Activated T-cell treated with anti-CD3 and anti-CD28 coated beads, Interleukin-2, amount 50 U/mL, for 72 hours (primary cell): ENCODE measurements at places on chromosomes 6 and 20. TPM values are rescaled to one million over a fixed set of nuclear protein-coding genes. Genes with fewer than 3 reads are reported as not detected.

- no peaks in the 10 kb centered on the region for H3K36me3 ChIP-seq
- no peaks in the 10 kb centered on the region for H3K4me1 ChIP-seq
- H3K4me3 ChIP-seq, result no peak overlapping the region
These were observed 431.9 kb upstream of the GJE1 start for GRCh38 chr6:141700819-141701218.

GRCh38 chr20:675033-675452, 559 bp downstream of the SCRT2 start:
- no peaks in the 10 kb centered on the region for H3K36me3 ChIP-seq
- H3K27me3 ChIP-seq, result peaks cover 66% of the 10 kb centered on the region
- DNase-seq, result no peak
- H3K4me1 ChIP-seq, result peaks cover 7% of the 10 kb centered on the region
- H3K27ac ChIP-seq, result no peak overlapping the region

DNA sequence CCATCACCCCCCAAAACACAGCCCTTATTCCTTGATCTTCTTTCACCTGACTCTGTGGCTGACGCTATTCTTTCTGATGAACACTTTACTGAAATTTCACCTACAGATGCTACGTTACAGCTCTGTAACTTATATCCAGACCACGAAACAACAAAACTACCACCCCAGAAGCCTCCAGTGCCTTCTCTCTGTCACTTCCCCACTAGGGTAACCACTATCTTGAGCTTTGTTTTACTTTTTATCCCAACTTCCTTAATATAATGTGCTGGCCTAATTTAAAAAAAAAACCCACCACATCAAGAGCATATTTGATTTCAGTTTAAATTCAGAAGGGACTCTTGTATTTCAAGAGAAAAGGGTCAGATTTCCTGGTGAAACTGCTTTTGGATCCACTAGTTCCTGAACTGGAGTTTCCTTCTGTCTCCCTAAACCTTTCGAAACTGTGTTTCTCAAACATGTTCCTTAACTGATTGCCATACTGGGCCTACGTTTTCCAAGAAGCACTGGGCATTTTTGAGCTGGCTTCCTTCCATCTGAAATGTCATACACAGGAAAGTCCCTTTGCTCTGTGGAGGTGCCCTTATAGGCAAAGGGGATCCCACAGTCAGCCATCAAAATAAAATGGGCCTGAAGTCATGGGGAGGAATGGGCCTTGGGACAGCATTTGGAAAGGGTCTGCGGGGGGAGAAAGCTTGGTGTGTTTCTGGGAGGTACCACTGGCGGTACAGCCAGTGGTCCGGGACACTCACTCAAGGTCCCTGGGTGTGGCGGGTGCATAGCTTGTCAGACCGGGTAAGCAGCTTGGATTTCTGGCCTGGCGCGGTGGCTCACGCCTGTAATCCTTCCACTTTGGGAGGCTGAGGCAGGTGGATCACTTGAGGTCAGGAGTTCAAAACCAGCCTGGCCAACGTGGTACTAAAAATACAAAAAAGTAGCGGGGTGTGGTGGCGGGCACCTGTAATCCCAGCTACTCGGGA, 25.8 kb upstream of the RTF2 start:
- peak overlapping the region; percentile 82 for H3K27ac ChIP-seq
- H3K4me1 ChIP-seq, result peaks cover 50% of the 10 kb centered on the region
- DNase-seq, result no peak
- H3K4me3 ChIP-seq, result peak overlapping the region; percentile 34
- H3K27me3 ChIP-seq, result no peaks in the 10 kb centered on the region
- no peaks in the 10 kb centered on the region for H3K36me3 ChIP-seq

- H3K4me1 ChIP-seq, result no peaks in the 10 kb centered on the region
- H3K27me3 ChIP-seq, result no peaks in the 10 kb centered on the region
- H3K36me3 ChIP-seq, result no peaks in the 10 kb centered on the region
- H3K4me3 ChIP-seq, result no peak overlapping the region
These were observed 435.0 kb downstream of the HAO1 start for GRCh38 chr20:7505152-7505834.

GRCh38 chr20:48754292-48754691, 73.5 kb downstream of the PREX1 start:
- peaks cover 80% of the 10 kb centered on the region for H3K4me1 ChIP-seq
- H3K36me3 ChIP-seq, result peaks cover 20% of the 10 kb centered on the region
- no peak overlapping the region for H3K4me3 ChIP-seq
- no peak for DNase-seq

DNA sequence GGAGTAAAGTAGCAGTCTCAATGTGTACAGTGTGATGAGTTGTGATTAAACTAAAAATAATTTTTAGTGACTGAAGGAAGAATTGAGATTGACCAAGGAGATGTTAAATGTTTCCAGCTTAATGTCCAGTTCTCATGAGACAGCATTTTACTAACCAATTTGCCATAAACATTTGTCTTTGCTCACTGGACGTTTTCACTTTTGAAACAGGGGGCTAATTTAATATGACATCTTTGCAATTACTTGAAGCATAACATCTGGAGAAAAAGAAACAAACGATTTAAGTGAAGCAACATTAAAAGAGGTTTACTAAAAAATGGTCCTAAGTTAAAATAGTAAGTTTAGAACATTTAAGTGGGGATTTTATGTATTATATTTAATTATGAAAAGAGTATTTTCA, 443.8 kb downstream of the BCKDHB start:
- H3K4me3 ChIP-seq, result no peak overlapping the region
- H3K27ac ChIP-seq, result no peak overlapping the region
- no peaks in the 10 kb centered on the region for H3K36me3 ChIP-seq
- no peaks in the 10 kb centered on the region for H3K27me3 ChIP-seq

GRCh38 chr20:44097521-44098255, 89.3 kb downstream of the JPH2 start:
- peaks cover 32% of the 10 kb centered on the region for H3K27me3 ChIP-seq
- no peak overlapping the region for H3K27ac ChIP-seq
- no peaks in the 10 kb centered on the region for H3K36me3 ChIP-seq
- no peak overlapping the region for H3K4me3 ChIP-seq
- no peak for DNase-seq
- peaks cover 3% of the 10 kb centered on the region for H3K4me1 ChIP-seq

- no peak overlapping the region for H3K4me3 ChIP-seq
- no peak for DNase-seq
- peak overlapping the region; percentile 20 for H3K27ac ChIP-seq
These were observed 24.7 kb downstream of the PTGIS start for GRCh38 chr20:49543071-49543857.

DNA sequence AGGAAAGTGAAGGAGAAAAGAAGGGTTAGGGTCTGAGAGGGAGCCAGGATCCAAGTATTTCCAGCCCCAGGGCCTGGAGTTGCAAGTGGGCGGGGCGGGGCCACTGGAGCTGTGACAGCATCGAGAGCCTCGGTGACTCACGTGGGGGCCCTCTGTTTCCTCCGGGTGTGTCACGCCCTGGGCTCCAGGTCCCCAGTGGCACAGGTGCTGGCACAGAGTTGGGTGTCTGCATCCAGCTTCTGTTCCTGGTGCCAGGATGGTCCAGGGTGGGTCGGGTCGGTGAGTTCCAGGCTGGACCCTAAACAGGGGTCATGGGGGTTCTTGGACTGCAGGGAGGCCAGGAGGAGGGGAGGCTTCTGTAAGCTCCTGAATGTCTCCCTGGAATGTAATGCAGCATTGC, 16.7 kb downstream of the RAET1L start:
- peaks cover 71% of the 10 kb centered on the region for H3K27me3 ChIP-seq
- no peak overlapping the region for H3K27ac ChIP-seq
- H3K36me3 ChIP-seq, result no peaks in the 10 kb centered on the region
- DNase-seq, result peak; percentile 70
- H3K4me3 ChIP-seq, result no peak overlapping the region

DNA sequence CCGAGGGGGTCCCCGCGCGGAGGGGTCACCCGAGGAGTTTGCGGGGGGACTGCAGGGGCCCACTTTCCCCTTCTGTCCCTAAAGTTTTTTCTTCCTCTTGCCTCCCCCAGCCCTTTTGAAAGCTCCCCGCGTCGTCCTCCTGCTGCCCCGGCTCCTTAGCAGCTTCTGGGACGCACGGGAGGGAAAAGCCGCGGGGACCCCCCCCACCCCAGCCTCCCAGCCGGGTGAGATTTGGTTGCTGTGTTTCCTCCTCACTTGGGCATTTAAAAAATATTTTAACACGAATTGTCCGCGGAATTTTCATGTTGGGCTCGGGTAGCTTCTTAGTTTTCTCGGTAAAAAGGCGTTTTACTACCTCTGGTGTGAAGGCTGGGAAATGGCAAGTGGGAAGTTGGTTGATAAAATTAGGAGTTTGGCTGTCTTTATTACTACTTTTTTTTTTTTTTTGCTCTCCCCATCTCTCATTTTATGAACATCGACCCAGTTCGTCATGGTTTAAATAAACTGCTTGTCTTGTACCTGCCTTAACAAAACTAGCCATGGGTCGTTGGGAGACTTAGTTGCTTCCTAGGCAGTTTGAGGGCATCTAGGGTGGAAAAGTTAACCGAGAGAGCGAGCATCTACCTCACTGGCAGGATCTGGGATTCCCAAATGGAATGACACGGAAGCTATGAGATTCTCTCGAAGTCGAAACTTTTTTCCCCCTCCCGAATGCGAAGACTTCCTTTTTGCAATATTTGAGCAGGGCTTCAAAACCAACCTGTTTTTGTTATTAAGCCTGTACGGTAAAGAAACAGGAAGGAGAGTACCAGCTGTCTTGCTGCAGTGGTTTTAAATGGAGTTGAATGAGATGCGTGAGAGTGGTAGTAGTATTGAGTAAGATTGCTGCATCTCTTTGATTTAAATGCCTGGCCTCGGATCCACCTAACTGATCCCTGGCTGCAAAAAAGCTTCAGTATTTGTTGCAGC, 868 bp downstream of the NCOA3 start:
- peaks cover 10% of the 10 kb centered on the region for H3K36me3 ChIP-seq
- no peaks in the 10 kb centered on the region for H3K27me3 ChIP-seq
- peak overlapping the region; percentile 65 for H3K27ac ChIP-seq

DNA sequence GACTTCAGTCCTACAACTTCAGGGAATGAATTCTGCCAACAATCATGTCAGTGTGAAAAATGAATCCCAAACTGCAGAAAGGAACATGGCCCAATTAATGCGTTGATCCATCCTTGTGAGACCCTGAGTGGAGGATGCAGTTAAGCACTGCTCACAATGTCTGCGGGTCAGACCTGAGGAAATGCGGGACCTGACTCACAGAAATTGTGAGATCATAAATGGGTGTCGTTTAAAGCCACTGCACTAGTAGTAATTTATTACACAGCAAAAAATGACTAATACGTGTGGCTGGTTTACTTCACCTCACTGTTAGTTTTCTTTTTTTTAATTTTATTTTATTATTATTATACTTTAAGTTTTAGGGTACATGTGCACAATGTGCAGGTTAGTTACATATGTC, 505.0 kb downstream of the PRKN start:
- no peak overlapping the region for H3K4me3 ChIP-seq
- no peaks in the 10 kb centered on the region for H3K27me3 ChIP-seq
- no peaks in the 10 kb centered on the region for H3K36me3 ChIP-seq
- H3K27ac ChIP-seq, result no peak overlapping the region
- no peaks in the 10 kb centered on the region for H3K4me1 ChIP-seq

DNA sequence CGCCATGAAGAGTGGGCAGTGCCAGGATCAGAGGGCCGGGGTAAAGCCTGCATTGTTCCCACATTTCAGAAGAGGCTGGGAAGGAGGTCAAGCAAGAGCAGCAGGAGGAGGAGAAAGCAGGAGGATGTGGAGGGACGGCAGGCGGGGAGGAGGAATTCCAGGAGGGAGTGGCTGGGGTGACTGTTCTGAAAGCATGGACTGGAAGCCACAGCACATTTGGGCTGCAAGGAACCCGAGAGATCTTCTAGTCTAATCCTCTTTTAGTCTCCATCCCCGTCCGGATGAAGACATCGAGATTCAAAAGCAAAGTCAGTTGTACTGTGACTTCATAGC, 76.9 kb downstream of the FAM50B start:
- H3K27ac ChIP-seq, result no peak overlapping the region
- DNase-seq, result no peak
- H3K36me3 ChIP-seq, result no peaks in the 10 kb centered on the region
- H3K27me3 ChIP-seq, result peaks cover 13% of the 10 kb centered on the region
- no peaks in the 10 kb centered on the region for H3K4me1 ChIP-seq
- H3K4me3 ChIP-seq, result no peak overlapping the region

DNA sequence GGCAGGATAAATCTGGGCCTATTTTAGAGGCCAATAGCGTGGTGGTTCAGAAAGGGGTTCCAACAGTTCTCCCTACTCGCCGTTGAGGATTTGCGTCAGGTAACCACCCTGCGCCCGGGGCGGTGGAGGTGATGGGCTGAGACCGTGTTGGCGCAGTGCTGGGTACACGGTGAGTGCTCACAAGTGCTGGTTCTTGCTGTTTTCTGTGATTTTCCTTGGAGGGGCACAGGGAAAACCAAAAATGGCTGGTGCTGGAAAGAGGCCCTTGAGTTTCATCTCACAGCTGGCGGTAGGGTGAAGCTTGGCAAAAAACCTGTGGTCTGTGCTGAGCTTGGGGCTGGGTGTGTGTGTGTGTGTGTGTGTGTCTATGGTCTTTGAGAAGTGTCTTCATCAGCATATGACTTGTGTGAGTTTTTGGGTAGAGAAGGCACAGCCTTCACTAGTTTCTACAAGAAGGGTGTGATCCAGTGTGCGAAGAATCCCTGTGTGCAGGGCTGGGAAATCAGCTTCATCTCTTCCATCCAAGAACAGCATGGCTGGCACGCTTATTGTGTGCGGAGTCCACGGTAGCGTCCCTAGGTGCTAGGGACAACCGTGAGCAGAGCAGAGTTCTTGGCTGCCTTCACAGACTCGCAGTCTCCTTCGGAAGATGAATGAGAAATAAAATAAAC, 35.3 kb upstream of the SCRT2 start:
- H3K27ac ChIP-seq, result no peak overlapping the region
- peaks cover 3% of the 10 kb centered on the region for H3K36me3 ChIP-seq
- no peak overlapping the region for H3K4me3 ChIP-seq
- peaks cover 51% of the 10 kb centered on the region for H3K27me3 ChIP-seq
- no peaks in the 10 kb centered on the region for H3K4me1 ChIP-seq
- no peak for DNase-seq

GRCh38 chr6:44096612-44097011, 30.6 kb downstream of the MRPL14 start:
- H3K27ac ChIP-seq, result no peak overlapping the region
- peak; percentile 77 for DNase-seq
- H3K27me3 ChIP-seq, result no peaks in the 10 kb centered on the region
- no peaks in the 10 kb centered on the region for H3K4me1 ChIP-seq
- H3K36me3 ChIP-seq, result peaks cover 3% of the 10 kb centered on the region
- no peak overlapping the region for H3K4me3 ChIP-seq

DNA sequence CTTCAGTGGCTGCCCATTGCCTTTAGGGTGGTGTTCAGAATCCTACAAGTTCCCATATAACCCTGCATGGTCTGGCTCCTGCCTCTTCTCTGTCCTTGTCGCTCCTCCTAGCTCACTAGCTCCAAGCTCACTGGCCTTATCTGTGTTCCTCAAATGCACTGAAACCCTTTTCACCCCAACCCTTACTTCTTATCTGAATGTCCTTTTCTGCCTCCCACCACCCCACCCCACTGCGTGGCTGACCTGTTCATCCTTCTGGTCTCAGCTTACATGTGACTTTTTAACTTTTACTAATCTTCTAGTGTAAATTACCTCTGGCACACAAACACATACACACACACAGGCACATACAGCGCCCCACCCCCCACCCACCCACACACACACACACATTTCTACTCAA, 41.0 kb upstream of the GLP1R start:
- DNase-seq, result no peak
- peaks cover 70% of the 10 kb centered on the region for H3K27me3 ChIP-seq
- no peaks in the 10 kb centered on the region for H3K36me3 ChIP-seq
- H3K4me1 ChIP-seq, result no peaks in the 10 kb centered on the region
- H3K4me3 ChIP-seq, result no peak overlapping the region

- H3K4me3 ChIP-seq, result no peak overlapping the region
- peaks cover 6% of the 10 kb centered on the region for H3K27me3 ChIP-seq
- H3K27ac ChIP-seq, result no peak overlapping the region
- no peak for DNase-seq
These were observed 109.8 kb downstream of the DOK5 start for GRCh38 chr20:54585217-54585616.

Gene CPNE5
- total RNA-seq, result 2.6 TPM

Gene SPATA25
- 0.90 TPM for total RNA-seq

Gene DLK2
- 1.6 TPM for total RNA-seq

Gene TNFRSF6B
- 1.2 TPM for total RNA-seq

Gene HDGFL1
- not detected for total RNA-seq
